Endodermal cell (in vitro differentiated cells): ENCODE measurements at places on chromosomes 16 and 17. TPM values are rescaled to one million over a fixed set of nuclear protein-coding genes. Genes with fewer than 3 reads are reported as not detected.

Gene TSNAXIP1
- 2.7 to 2.8 TPM (median 2.7 TPM) in 3 replicates for total RNA-seq

Gene SAMD14
- 22.2 to 33.4 TPM (median 23.2 TPM) in 3 replicates for total RNA-seq

Gene MFAP4
- 29.1 and 36.8 TPM in 2 replicates for total RNA-seq

Gene HSD11B2
- 8.3 to 18.8 TPM (median 14.7 TPM) in 3 replicates for total RNA-seq

Gene SYNGR3
- total RNA-seq, result 6.5 and 7.0 TPM in 2 replicates

Gene BICDL2
- total RNA-seq, result 8.0 and 8.2 TPM in 2 replicates

Gene MT1G
- total RNA-seq, result not detected in 3 replicates

Gene FBXO39
- 0.29 TPM in 2 of 3 replicates, not detected in the other for total RNA-seq

Gene AOC2
- total RNA-seq, result 2.1 to 3.7 TPM (median 3.4 TPM) in 3 replicates

Gene KRT25
- not detected in 3 replicates for total RNA-seq

Gene SRL
- not detected in 2 replicates for total RNA-seq

Gene TSR1
- 40.1 to 57.4 TPM (median 41.6 TPM) in 3 replicates for total RNA-seq

Gene PRSS27
- total RNA-seq, result 3.7 to 4.8 TPM (median 4.4 TPM) in 3 replicates

Gene PIK3R5
- total RNA-seq, result 9.1 and 10.4 TPM in 2 replicates

Gene ST3GAL2
- total RNA-seq, result 56.4 to 100 TPM (median 64.6 TPM) in 3 replicates

Gene PRSS8
- total RNA-seq, result 79.3 and 79.7 TPM in 2 replicates

Gene CSF3
- not detected in 2 replicates for total RNA-seq

Gene NT5M
- 5.5 and 6.5 TPM in 2 replicates for total RNA-seq

Gene KCNG4
- not detected in 3 replicates for total RNA-seq

Gene KRTAP4-1
- not detected in 2 replicates for total RNA-seq

Gene SPECC1
- total RNA-seq, result 55.0 to 60.6 TPM (median 58.8 TPM) in 3 replicates
